ENCODE measurements at places on chromosomes 12 and 14.
A peak's percentile ranks its signal among the peaks of the same experiment; 100 is the strongest.

DNA sequence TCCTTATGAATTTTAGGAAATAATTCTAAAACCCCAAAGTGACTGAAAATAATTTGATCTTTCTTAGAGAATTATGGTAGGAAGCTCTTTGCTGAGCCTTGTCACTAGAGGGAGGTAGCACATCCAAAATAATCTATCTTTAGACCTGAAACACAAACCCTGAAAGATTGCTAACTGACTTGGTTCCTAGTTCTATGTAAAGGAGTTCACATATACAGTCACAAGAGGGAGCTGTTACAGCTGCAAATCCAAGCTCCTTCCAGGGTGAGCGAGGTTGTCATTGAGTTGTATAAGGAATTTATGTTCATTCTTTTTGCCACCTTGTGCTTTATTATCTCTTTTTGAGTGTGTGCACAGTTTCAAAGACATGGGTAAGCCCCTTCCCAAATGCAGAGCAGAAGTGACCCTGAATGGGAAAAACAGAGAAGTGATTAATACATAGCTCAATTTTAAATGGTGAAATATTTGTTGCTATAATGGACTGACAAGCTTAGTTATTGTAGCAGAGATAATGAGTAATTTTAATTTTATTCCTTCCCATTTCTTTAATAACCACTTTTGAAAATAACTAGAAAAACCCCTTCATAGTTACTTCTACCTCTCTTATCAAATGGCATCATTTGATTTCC, 387.9 kb downstream of the DAD1 start:
- peak; percentile 40 for DNase-seq

DNA sequence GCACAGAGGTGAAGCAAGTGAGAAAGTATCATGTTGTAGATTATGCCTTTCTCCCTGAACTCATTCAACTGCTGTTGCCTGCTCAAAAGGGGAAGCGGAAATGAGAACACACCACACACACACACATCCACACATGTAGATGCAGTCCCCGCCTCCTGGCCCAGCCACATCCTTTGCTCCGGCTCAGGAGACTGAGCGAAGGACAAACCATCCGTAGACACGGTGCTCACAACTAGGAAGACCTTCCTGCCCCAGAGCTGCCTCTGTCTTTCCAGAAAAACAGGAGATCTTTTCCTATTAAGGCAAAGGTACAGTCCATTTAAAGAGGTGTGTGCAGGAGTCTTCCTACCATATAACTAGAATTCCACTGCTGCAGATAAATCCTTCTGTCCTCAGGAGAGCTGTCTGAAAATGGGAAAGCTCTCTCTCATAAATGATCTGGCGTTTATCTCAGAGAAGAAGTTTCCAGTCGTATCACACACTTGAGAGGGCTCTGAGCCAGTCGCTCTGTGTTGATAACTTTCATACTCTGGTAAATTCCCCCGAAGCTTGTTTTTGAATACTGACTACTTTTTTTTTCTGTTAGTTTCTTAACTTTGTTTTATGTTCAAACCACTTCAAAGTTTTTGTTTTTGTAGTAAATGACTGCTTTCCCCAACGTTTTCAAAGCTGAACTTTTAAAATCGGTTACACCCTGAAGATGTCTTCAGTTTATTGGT, at the start of gene TESPA1:
TESPA1 (minus strand) TSS at position 105 of the 719 bp plus-strand sequence. CDS start 10,200 bp downstream, outside the sequence.
- DNase-seq: no peak

GRCh38 chr14:49483268-49483667, 102.9 kb downstream of the RPS29 start:
- no peak for DNase-seq

- DNase-seq: no peak
Observed at GRCh38 chr12:97561619-97562290, 99.2 kb downstream of the RMST start.

DNA sequence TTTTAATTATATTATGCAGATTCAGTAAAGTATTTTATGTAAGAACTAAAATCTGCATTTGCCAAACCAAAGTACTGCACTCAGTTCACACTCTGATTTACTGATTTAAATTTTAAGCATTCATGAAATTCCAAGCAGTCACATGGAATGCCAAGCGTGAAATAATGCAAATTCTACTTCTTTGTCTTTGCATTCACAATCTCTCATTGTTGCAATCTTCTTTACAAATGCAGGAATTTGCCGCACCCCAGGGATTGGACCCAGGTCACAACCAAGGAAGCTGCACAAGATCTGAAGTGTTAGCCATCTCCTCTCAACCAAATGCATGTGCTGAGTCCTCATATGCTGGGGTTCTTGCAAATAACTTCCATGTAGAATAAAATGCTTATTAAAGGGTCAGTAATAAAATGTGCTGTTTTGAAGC, 71.9 kb downstream of the TUNAR start:
- no peak for DNase-seq

DNA sequence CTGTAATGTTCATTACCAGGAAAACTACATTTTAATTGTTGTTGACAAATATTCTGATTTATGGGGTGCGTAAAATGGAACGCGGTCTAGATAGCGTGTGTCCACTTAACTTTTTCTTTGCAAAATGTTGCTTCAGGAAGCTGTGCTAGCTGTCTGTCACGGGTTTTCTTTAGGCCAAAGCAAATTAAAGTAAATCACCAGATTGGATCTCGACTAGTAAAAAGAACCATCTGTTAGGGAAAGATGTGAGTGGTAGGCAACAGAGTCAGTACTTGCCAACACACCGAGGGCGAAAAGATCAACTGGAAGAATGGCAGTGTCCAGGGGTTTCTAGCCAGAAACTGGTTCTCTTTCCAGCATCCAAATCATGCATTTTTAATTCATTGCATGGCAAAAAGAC, 404.9 kb upstream of the TMPO start:
- no peak for DNase-seq

- peak; percentile 63 for DNase-seq
Observed at GRCh38 chr12:15629761-15630160, 159.4 kb downstream of the EPS8 start.

DNA sequence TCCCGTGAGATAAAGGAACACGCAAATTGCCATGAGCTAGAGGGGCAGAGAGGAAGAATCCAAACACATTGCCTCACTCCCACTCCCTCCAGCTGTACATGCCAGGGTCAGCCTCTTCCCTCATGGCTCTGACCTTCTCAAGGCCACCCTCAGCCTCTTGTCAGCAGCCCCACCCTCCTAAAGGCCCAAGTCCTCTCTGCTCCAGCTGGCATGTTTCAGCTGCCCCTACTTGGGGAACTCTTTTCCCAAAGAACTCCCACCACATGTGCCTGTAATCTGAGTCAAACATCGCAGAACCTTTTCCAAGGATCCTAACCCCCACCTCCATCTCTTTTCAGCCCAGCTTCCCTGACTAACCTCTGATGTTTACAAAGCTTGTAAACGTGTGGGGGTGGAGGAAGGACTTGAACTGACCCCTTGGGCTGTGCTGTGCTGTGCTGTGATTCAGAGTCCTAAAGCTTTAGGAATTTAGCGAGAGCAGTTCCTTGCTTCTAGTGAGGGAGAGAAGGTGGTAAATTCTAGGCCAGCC, 7.3 kb upstream of the CACNB3 start:
- DNase-seq: peak; percentile 80

GRCh38 chr12:131114942-131115584, 161.4 kb downstream of the ADGRD1 start:
- DNase-seq: no peak

GRCh38 chr14:90758959-90759358, 57.3 kb downstream of the TTC7B start:
- peak; percentile 76 for DNase-seq

DNA sequence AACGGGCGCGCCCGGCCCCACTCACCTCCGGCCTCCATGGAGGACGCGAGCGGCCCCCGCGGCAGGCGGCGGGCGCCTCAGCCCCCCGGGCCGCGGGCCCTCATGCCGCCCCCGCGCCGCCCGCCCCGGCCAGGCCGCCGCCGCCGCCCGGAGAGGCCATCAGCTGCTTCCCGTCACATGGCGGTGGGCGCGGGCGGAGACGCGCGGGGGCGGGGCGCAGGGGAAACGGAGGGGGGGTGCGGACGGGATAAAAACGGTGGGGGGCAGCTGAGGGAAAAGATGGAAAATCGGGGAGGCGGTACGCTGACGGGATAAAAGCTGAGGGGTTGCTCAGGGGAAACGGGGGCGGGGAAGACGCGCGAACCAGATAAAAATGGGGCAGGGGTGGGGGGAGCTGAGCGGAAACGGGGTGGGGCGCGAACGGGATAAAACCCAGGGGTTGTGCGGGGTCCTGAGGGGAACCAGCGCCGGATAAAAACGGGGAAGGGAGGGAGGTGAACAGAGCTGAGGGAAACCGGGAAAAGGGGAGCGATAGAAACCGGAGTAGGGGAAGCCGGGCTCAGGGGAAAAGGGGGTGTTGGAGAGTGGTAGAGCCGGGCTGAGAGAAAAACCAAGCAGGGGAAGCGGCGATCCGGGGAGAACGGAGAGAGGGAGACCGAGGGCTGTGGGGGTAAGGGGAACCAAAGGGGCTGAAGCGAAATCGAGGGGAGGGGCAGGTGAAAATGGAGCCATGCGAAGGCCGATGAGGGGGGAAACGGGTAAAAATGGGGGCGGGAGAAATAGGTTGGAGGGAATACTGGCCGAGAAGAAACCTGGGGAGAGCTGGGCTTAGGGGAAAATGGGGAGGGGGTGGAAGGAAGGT, at the start of gene WSB2:
WSB2 (minus strand) TSS at position 169 of the 862 bp plus-strand sequence; CDS start at position 38, 131 bp downstream.
- peak; percentile 51 for DNase-seq

GRCh38 chr12:123278101-123278627, 6.5 kb upstream of the CDK2AP1 start:
- no peak for DNase-seq
